NCI-H1105 treated with DMSO at 0.1 percent for 48 hours (cell line): ENCODE measurements at places on chromosomes 4 and X.

DNA sequence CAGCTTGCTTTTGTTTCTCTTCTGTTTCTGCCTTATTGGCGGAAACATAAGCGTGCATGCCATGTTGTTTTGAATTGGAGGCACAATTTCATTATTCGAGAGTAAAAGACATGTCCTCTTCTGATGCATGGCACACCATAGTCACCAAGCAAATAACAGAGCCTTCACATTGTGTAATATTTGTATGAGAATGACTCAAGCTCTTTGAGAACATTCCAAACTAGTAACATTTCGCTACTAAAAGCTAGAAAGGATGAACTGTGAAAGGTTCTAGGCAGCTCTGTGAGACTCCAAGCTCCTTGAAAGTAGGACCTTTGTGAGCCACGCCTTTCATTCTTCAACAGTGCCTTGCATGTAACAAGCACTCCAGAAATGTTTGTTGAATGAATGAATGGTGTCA is 9.2 kb upstream of the ANXA3 start:
- DNase-seq = no peak

- DNase-seq = peak; percentile 14
These were observed 201.3 kb downstream of the RBM46 start for GRCh38 chr4:154982187-154983047.

GRCh38 chr4:177323416-177323815 is 13.7 kb downstream of the NEIL3 start:
- no peak for DNase-seq

- no peak for DNase-seq
These were observed 94.3 kb upstream of the DCLK2 start for GRCh38 chr4:149983931-149984330.
